ENCODE measurements at places on chromosomes 2 and 18. TPM values are rescaled to one million over a fixed set of nuclear protein-coding genes. Genes with fewer than 3 reads are reported as not detected.

The SCLY gene
- total RNA-seq, result 42.8 TPM

The GCKR gene
- total RNA-seq, result not detected

The RAB27B gene
- total RNA-seq, result not detected

The MLPH gene
- 0.55 TPM for total RNA-seq

DNA sequence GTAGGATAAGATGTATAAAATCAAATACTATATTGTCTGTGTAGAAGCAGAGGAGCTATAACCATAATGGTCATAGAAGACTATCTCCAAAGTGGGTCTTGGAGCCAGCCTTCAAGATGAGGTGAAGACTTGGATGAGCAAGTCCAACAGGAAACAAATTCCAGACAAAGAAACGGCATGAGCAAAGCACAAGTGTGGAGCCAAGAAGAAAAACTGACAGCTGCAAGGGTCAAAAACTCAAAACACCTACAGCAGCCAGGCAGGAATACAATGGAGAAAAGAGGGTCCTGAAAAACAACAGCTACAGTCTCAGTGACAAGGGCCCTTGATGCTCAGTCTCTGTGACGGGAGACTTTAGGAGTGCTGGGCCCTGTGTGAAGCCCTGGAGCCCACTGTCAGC, 102.4 kb downstream of the STK39 start:
- no peak for DNase-seq

- DNase-seq, result no peak
Observed at GRCh38 chr18:10381951-10382350, 72.5 kb upstream of the APCDD1 start.

DNA sequence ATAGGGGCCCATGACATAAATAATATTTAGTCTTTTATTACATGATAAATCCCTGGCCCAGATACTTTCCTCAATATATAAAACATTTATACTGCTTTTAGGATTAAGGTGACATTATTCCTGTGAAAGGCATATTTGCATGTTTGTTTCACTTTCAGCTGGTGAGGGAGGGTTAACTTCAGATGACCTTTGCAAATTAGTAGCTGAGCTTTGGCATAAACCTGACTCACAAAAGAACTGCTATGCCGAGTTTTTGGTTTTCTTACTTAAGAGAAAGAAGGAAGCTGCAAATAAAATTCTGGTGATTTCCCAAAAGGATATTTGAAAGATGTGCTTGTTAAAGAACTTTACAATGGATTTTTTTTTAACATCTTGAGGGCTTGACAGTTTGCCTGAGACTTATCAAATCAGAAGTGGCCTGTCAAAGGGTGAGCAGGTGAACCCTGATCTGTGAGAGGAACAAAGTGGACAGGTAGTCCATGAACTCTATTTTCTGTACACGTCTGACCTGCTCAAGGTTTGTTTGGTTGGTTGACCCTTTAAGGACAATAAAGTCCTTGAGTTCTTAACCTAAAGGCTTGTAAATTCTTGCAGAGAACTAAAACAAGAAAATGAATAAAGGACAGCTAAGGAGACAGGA, 93.5 kb downstream of the FAM124B start:
- DNase-seq, result no peak

DNA sequence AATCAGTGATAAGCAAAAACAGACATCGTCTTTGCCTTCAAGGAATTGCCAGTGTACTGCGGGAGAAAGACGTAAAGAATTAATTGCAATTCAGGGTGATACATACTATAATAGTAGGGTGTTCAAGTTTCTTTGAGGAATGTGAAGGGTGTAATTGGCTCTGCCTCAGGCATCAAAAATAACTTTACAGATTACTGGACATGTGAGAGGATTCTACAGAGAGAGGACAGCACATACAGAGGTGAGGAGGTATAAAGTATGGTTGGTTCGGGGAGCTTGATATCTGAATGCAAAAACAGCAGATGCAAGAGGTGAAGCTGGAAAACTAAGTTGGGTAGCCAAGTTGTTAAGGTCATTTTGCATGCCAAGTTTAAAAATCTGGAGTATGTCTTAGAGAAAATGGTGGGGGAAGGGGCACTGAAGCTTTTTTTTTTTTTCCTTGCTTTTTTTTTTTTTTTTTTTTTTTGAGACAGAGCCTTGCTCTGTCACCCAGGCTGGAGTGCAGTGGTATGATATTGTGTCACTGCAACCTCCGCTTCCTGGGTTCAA, 227.5 kb upstream of the FOSL2 start:
- DNase-seq, result no peak

DNA sequence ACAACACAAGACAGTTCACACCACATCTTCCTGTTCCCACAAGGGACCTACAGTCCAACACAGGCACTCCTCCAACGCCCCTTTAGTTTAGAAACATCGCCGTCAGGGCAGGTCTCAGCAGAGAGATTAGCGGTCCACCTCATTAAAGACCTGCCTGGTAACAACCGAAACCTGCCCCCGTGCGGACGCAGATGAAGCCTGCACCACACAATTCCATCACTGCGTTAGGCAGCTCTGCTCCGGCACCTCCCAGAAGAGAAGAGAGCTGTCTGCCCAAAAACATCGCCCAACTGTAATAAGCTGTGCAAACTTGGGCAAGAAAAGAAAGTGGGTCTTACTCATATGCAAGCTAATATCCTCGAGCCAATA, 32.7 kb downstream of the ZNF516 start:
- DNase-seq, result no peak

DNA sequence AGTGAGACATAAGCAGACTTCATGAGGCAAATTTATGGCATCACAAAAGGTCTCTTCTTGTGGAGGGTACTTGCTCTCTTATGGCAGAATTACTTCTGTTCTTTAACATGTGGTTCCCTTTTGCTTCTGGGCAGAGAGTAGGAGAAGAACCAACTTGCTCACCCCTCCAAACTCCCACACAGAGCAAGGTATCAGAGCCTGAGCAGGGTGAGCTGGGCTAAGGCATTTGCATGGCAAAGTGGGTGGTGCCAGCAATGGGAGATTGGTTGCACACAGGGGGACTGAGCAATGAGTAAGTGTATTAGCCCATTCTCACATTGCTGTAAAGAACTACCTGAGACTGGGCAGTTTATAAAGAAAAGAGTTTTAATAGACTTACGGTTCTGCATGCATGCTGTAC, 64.2 kb upstream of the ITGB6 start:
- no peak for DNase-seq

- DNase-seq, result no peak
Observed at GRCh38 chr2:180625006-180625844, 355.2 kb upstream of the UBE2E3 start.

GRCh38 chr2:5914811-5915611, 222.8 kb downstream of the SOX11 start:
- no peak for DNase-seq

DNA sequence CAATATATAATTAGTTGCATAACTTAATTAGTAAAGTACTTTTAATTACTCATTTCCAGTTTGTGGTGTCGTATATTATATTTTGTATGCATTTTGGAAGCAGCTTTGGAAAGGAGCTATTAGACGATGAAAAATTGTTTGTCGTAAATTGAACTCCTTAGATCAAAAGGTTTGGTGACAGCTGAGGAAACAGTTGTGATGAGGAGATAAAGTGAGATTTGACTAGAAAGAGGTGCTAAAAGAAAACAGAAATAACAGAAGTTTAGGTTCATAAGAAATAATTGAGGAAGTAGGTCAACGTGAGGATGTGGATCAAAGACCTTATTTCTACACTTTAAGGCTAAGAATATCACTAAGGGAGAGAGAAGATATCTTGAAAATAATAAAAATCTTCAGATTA, 141.9 kb upstream of the NETO1 start:
- no peak for DNase-seq

GRCh38 chr2:207150284-207150683, 15.5 kb downstream of the KLF7 start:
- no peak for DNase-seq
